ENCODE measurements at places on chromosomes 2 and 18.

- no peak for DNase-seq
Observed at GRCh38 chr2:111134055-111134454, 13.3 kb downstream of the BCL2L11 start.

DNA sequence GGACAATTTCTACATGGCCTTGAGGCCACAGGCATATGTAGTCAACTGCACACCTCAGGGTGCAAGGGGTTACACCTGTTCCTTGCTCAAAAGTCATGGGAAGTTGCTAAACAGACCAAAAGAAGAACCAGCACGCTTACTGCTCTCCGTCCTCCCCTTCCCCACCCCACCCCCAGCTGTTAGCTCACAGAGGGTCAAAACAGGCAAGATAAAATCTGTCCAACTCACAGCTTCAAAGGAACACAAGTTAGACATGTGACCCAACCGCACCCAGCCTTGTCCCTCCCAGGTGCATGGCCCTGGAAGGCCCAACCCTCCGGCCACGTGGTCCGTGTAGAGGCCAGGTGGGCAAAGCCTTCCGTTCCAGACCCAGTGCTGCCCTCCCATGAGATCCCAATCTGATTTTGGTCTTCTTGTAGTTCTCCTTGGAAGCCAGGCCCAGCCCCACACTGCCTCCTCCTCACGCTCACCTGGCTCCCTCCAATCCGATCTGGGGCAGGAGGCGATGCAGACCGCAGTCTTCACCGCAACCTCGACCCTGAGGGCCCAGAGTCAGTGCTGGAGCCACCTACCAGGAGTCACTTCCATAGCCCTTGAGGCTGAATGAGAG lies 14.5 kb upstream of the ASPRV1 start:
- no peak for DNase-seq

- no peak for DNase-seq
Observed at GRCh38 chr2:238978497-238978896, 130.6 kb downstream of the TWIST2 start.

GRCh38 chr2:68316111-68316510 lies 3.6 kb downstream of the CNRIP1 start:
- DNase-seq = no peak

DNA sequence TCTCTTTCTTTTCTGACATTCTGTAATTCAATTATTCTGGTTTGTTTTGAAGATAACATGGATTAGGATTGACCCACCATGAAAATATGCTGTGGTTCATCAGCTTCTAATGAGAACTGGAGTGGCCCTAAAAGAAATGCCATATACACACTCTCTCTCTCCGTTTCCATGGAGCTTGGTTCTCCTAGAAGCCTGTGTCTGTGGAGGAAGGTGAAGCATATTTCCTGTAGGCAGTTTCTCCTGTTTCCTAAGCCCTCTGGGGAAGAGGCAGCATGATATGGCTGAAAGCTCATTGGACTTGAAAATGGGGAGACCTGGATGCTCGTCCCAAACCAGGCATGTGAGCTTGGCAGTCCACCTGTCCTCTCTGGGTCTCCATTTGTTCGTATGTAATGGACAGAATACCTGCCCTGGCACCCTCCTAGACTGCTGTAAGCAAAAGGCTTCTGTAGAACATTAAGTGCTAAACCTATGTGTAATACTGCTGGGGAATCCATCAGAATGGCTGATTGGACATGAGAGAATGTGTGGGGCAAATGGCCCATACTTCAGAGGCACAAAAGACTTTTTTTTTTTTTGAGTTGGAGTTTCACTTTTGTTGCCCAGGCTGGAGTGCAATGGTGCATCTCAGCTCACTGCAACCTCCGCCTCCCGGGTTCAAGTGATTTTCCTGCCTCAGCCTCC lies 75.3 kb upstream of the PPP1CB start:
- DNase-seq = no peak

- DNase-seq = no peak
Observed at GRCh38 chr2:201254081-201254730, 6.1 kb upstream of the CASP8 start.

GRCh38 chr2:103754530-103754929 lies 992.7 kb downstream of the TMEM182 start:
- no peak for DNase-seq

- no peak for DNase-seq
Observed at GRCh38 chr2:11094021-11094810, 61.1 kb upstream of the SLC66A3 start.

DNA sequence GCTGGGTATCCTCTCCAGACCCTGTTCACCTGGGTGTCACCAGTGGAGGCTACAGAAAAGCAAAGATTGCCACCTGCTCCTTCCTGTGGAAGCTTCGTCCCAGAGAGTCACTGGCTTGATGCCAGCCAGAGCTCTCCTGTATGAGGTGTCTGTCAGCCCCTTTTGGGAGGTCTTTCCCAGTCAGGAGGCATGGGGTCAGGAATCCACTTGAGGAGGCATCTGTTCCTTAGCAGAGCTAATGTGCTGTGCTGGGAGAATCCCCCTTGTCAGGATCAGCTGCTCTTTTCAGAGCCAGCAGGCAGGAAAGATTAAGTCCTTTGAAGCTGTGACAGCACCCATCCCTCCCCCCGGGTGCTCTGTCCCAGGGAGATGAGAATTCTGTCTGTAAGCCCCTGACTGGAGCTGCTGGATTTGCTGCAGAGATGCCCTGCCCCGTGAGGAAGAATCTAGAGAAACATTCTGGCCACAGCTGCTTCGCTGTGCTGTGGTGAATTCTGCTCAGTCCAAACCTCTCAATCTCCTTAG lies 121.8 kb downstream of the GPR39 start:
- DNase-seq = no peak

DNA sequence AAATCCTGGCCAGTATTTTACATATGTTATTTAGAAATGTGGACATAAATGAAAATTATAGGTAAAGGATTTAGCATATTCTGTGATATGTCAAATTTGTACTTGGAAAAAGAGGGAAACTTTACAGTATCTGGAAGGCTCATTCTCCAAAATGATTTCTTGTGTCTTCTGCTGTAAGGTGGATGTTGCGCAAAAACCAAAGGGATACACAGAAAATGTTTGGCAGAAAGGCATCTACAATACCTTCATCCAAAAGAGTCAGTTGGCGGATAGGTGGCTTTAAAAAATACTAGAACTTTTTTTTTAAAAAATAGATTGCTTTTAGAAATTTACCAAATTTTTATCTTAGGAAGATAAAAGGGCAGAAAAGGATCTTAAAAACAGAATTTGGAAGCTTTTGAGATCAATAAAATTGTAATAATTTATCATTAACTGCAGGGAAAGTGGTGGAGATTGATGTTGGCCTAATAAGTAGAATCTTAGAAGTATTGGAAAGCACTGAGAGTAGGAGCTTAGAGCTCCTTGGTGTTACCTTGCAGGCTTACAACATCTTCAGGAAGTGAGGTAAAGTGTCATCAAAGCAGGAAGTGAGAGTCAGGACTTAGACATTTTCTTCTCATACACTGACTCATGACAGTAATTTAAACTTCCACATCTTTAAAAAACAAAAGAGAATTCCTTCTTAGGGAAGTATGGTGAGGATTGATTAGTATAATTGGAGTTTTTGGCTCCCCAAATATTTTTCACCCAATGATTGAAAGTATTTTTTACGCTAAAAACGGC lies 2.1 kb downstream of the NABP1 start:
- no peak for DNase-seq

GRCh38 chr2:58299123-58299522 lies 58.0 kb upstream of the FANCL start:
- DNase-seq = no peak

- no peak for DNase-seq
Observed at GRCh38 chr2:210128961-210129360, 42.2 kb downstream of the KANSL1L start.

DNA sequence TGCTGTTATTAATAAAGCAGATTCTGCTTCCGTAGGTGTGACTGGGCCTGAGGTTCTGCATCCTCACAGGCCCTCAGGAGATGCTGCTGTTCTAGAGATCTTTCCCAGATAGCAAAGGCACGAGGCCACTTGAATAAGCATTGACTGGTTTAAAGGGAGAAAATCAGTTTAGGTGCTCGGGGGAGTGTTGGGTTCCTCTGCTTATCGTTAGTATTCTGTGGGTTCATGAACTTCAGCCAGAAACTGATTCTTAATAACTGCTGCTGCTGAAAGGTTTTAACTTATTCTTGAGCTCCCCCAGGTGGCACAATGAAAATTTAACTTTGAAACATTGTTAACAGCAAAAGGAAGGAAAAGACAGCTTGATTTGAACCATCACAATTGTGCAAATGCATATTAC lies 56.9 kb downstream of the ITGA6 start:
- no peak for DNase-seq

DNA sequence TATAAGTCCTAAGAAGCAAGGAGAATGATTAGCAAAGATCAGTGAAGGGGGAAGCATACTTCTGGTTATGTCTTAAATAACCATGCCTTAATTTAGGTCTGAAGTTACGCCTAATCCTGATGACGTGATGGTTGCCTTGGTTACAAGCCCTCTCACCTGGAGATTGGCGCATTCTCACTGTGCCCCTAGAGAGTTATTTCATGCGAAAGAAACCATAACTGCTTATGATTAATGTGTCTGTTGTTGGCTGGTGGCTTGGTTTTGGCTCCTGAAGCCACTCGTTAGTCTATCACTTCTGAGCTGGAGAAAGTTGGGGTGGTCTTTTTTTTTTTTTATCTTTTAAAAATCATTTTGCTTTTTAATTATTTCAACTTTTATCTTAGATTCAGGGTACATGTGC lies 47.0 kb downstream of the TNFRSF11A start:
- no peak for DNase-seq

DNA sequence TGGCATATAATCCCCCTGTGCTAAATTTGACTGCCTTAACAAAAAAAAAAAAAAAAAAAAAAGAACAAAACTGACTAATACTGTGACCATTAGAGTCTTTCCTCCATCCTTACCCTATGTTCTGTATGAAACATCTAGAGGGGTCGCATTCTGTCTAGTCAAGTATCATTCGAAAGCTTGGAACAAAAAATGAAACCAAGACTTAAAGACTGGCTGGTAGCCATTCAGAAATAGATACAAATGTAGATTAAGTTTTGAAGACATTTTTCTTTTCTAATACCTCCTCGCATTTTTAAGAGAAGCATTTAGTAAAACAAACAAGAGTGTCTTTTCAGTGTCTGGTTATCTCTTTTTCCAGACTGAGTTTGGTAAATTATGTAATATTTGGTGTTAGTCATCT lies 66.7 kb downstream of the SPATS2L start:
- no peak for DNase-seq

DNA sequence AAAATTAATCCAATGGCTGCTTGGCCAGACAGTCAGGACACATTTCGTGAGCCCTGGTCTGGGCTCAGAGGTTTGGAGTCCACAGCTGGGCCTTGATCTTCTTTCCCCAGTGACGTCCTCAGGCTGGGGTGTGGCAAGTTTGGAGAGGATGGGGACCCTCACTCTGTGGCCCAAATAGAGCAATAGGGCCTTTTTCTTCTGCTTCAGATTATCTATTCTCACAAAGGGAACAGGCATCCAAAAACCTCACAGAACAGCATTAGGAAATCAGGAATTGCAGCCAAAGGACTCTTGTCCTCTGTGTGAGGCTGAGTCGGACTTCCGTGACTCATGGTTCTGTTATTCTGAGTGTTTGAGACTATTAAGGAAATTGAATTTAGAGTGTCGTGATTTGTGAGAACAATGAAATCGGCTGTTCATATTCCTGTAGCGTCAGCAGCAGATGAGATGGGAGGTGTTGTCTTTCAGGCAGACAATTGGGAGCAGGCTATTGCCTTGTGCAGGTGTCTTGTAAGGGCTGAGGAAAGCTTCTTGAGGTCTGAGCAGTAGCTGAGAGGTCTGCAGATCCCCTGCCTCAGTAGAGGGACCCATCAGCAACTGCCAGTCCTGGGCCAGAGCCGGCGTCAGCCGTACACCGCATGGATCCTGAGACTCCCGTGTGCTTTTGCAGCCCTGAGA lies 113.8 kb downstream of the SH3RF3 start:
- DNase-seq = no peak

DNA sequence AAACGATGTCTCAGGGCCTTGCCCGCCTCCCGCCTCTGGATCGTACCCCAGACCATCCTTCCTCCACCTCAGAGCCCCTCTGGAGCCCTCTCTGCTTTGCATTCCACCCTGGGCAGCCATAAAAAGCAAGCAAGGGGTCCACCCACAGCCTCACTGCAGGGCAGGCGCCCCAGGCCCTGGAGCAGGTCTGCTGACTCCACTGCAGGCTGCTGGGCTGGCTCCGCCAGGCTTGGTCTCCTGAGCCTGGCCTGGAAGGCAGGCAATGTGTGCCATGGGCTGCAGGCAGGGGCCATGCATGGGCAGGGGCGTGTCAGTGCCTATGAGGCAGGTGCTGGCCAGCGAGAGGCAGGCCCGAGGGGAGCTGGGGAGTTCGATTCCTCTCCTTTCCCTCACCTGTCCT lies 186.0 kb downstream of the ANKRD30B start:
- no peak for DNase-seq

DNA sequence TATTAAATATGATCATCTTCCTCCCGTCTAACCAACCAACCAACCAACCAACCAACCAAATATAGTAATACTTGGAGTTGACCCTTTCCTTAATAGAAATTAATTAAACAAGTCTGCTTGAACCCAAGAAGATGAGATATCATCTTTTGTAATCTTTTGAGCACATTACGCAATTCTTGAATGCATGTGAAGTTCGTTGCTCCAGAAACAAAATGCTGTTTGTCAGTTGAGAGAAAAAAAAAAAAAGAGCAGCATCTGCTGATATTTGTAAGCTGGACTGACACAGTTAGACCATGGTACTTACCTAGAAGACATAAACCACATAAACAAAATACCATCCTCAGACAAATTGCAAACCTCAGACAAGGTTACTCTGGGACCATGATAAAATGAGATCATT lies 9.2 kb upstream of the SERPINB2 start:
- no peak for DNase-seq

GRCh38 chr2:74862020-74862964 lies 28.4 kb downstream of the HK2 start:
- no peak for DNase-seq

DNA sequence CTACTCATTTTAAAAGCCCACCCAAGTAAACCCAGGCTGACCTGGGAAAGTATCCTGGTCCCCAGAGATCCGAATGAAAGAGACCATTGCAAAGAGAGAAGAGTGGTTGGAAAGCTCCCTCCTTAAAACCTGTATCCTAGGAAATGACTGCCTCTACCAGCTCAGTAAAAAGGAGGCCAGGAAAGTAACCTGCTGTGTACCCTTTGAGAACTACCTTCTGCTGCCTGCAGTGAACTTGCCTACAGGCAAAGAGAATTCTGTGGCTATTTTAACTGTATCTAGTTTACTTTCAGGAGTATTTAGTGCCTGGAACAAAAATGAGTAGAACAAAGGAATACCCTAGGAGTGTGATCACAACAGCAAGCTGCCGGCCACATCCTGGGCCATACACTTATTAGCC lies 641.7 kb upstream of the NRXN1 start:
- no peak for DNase-seq

DNA sequence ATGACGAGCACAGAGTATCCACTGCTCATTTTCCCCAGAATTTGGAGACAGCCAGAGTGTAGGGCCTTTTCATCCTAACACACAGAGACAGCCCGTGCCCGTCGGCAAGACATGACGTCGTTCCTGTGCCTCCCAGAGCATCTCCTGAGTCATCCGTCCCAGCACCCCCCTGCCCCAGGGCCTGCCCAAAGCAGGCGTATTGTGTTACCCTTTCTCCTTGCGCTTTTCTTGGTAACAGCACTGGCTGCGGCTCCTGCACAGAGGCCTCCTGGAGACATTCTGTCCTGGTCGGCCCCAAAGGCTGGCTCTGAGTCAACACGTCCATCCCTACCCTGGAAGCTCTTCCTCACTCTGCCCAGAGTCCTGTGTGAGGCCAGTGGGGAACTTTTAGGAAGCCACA lies 217.1 kb downstream of the KLHL29 start:
- DNase-seq = no peak

Data from activated T-cell treated with anti-CD3 and anti-CD28 coated beads for 48 hours (primary cell).